ENCODE measurements at places on chromosomes 6 and 20. TPM values are rescaled to one million over a fixed set of nuclear protein-coding genes. Genes with fewer than 3 reads are reported as not detected.

Gene DNPH1
- total RNA-seq: 33.0 TPM

Gene TGM3
- 14.5 TPM for total RNA-seq

Gene ANKRD66
- total RNA-seq: 0.31 TPM

Gene VSX1
- total RNA-seq: not detected

Gene HEY2
- 2.4 TPM for total RNA-seq

Gene RIPPLY2
- not detected for total RNA-seq

Gene BTNL2
- total RNA-seq: not detected

Gene PIM1
- 34.1 TPM for total RNA-seq

Gene JAG1
- 98.4 TPM for total RNA-seq

Gene PEX3
- 19.8 TPM for total RNA-seq

Gene PGC
- total RNA-seq: not detected

Gene GRIK2
- total RNA-seq: 3.1 TPM

Gene CPNE5
- 8.7 TPM for total RNA-seq

Gene TMEM200A
- 17.7 TPM for total RNA-seq

Gene OTOR
- 0.21 TPM for total RNA-seq

Gene GINS1
- 3.8 TPM for total RNA-seq

Gene BHLHE23
- total RNA-seq: not detected

Gene INSM1
- total RNA-seq: not detected

Gene PRKN
- total RNA-seq: 7.0 TPM

Gene MYB
- 1.3 TPM for total RNA-seq

Gene ENPP4
- 44.0 TPM for total RNA-seq

Gene SMPDL3A
- 11.3 TPM for total RNA-seq

Gene IMPG1
- total RNA-seq: not detected

Gene MAP3K5
- 10.2 TPM for total RNA-seq

Gene ATP6V1G2
- total RNA-seq: 1.3 TPM

Gene TMEM170B
- 11.3 TPM for total RNA-seq

Gene KIF6
- total RNA-seq: 2.4 TPM

Gene RSPO3
- 1.2 TPM for total RNA-seq

Gene PTK7
- 67.8 TPM for total RNA-seq

Gene LHFPL5
- not detected for total RNA-seq

Gene KCNB1
- 9.8 TPM for total RNA-seq

Gene GMPR
- 50.2 TPM for total RNA-seq

Gene RBL1
- 12.9 TPM for total RNA-seq

Gene PSORS1C2
- not detected for total RNA-seq

Gene GSTA2
- not detected for total RNA-seq

Gene CAP2
- total RNA-seq: 69.1 TPM

Gene ADTRP
- total RNA-seq: not detected

Gene SLC22A2
- 0.62 TPM for total RNA-seq

Gene PPIL6
- total RNA-seq: 10.9 TPM

Gene PRICKLE4
- total RNA-seq: 4.4 TPM

Gene PRDM13
- not detected for total RNA-seq

Gene NR2E1
- total RNA-seq: not detected

Gene IGF2R
- total RNA-seq: 239 TPM

Gene ZNF391
- total RNA-seq: 6.2 TPM

Gene FNDC1
- total RNA-seq: 102 TPM

Gene ZBTB22
- 15.0 TPM for total RNA-seq

Gene CENPQ
- 13.5 TPM for total RNA-seq

Gene VWA7
- total RNA-seq: 2.3 TPM

Gene FAM110A
- total RNA-seq: 4.9 TPM

Gene PDE10A
- total RNA-seq: 14.0 TPM

Gene SPATS1
- total RNA-seq: not detected

Gene TNNC2
- 2,441 TPM for total RNA-seq

Gene GLP1R
- total RNA-seq: 0.72 TPM

Gene TULP1
- not detected for total RNA-seq

Gene FAM209B
- total RNA-seq: not detected

Gene BPIFB4
- 0.62 TPM for total RNA-seq
